Aorta (tissue), 5 donors: ENCODE measurements at places on chromosomes 2 and 18. TPM values are rescaled to one million over a fixed set of nuclear protein-coding genes. Genes with fewer than 3 reads are reported as not detected.
A peak's percentile ranks its signal among the peaks of the same experiment; 100 is the strongest.

Gene OR6B2
- not detected for total RNA-seq

Gene KLHL29
- total RNA-seq, result 13.4 TPM

Gene DPP10
- total RNA-seq, result not detected

Gene CCDC138
- 3.2 TPM for total RNA-seq

Gene CXCR4
- 23.7 TPM for total RNA-seq

Gene PRKAG3
- total RNA-seq, result 1.0 TPM

Gene RAX
- total RNA-seq, result not detected

Gene CRYBA2
- total RNA-seq, result not detected

Gene RAB27B
- 0.39 TPM for total RNA-seq

Gene KIAA2012
- not detected for total RNA-seq

Gene DCC
- total RNA-seq, result not detected

Gene TP53I3
- 7.3 TPM for total RNA-seq

Gene CYTIP
- total RNA-seq, result 21.1 TPM

- DNase-seq, result no peak
Measured at GRCh38 chr2:140205093-140205492, 1424.9 kb upstream of the NXPH2 start.

- peak; percentile 88 for DNase-seq
Measured at GRCh38 chr2:19358242-19359020, at the start of gene OSR1. OSR1 (minus strand) TSS chr2:19358623; CDS start chr2:19353805, 4,818 bp downstream.

GRCh38 chr2:221203856-221204255 is 368.2 kb downstream of the EPHA4 start:
- DNase-seq, result no peak

GRCh38 chr2:9809448-9810088 is 33.7 kb upstream of the TAF1B start:
- no peak for DNase-seq

DNA sequence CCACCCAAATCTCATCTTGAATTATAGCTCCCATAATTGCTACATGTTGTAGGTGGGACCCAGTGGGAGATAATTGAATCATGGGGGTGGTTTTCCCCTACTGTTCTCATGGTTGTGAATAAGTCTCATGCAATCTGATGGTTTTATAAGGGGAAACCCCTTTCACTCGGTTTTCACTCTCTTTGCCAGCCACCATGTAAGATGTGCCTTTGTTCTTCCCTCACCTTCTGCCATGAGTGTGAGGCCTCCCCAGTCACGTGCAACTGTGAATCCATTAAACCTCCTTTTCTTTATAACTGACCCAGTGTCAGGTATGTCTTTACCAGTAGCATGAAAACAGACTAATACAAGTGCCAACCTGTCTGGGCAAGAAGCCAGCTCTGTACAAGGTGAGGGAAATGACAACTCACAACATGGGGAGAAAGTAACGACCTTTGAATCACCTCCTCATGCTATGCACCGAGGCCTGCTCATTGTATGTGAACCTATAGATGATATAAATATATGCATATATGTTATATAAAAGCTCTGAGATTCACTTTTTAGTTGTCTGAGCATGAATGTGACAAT is 162.2 kb downstream of the ALPK2 start:
- no peak for DNase-seq

DNA sequence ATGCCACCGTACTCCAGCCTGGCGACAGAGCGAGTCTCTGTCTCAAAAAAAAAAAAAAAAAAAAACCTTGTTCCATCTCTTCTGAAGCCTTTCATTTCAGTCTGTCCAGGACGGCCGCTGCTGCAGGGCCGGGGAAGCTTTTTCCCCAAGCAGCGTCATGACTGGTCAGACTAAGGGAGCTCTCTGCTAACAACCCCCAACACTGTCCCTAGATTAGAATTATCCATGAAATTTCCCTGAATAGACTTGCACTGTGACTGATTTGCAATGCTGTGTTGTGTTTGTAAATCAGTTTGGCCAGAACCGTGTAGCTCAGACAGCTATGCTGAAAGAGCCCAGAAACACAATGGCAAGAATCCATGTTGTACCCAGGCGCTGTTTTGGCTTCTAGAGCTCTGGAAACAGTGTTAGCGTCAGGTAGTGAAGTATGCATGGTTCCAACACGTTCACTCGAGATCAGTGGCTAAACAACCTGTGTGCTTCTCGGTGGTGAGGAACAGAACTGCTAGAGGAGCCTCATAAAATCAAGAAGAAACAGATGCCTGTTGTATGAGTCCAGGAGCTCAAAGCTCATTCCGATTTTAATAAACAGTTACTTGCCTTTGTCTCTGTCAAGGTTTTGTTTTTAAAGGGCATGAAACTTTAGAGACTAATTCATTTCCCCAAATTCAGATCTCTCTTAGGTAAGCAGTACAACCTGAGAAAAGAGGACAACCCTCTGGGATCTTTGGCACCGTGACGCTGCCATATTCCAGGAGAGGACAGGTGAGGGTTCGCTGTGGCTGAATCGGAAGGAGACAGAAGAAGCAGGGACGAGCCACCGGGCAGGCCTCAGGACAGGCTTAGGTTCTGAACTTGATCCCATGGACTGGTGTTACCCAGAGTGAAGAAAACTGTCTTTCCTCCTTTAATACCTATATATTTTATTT is 43.5 kb downstream of the GORASP2 start:
- DNase-seq, result no peak

GRCh38 chr18:57705011-57705410 is 83.4 kb upstream of the NARS1 start:
- DNase-seq, result no peak

GRCh38 chr2:190563109-190563508 is 28.6 kb upstream of the NEMP2 start:
- no peak for DNase-seq

GRCh38 chr18:32840962-32841361 is 68.1 kb upstream of the KLHL14 start:
- DNase-seq, result no peak

GRCh38 chr2:239148495-239149200 is 252.2 kb downstream of the HDAC4 start:
- DNase-seq, result peak; percentile 66

- DNase-seq, result no peak
Measured at GRCh38 chr2:42976351-42976750, 184.0 kb upstream of the HAAO start.

- DNase-seq, result no peak
Measured at GRCh38 chr2:126614524-126615227, 41.3 kb upstream of the GYPC start.

GRCh38 chr2:193581807-193582206 is 1387.1 kb upstream of the TMEFF2 start:
- no peak for DNase-seq

- no peak for DNase-seq
Measured at GRCh38 chr2:219998107-219998506, 370.7 kb downstream of the SLC4A3 start.

DNA sequence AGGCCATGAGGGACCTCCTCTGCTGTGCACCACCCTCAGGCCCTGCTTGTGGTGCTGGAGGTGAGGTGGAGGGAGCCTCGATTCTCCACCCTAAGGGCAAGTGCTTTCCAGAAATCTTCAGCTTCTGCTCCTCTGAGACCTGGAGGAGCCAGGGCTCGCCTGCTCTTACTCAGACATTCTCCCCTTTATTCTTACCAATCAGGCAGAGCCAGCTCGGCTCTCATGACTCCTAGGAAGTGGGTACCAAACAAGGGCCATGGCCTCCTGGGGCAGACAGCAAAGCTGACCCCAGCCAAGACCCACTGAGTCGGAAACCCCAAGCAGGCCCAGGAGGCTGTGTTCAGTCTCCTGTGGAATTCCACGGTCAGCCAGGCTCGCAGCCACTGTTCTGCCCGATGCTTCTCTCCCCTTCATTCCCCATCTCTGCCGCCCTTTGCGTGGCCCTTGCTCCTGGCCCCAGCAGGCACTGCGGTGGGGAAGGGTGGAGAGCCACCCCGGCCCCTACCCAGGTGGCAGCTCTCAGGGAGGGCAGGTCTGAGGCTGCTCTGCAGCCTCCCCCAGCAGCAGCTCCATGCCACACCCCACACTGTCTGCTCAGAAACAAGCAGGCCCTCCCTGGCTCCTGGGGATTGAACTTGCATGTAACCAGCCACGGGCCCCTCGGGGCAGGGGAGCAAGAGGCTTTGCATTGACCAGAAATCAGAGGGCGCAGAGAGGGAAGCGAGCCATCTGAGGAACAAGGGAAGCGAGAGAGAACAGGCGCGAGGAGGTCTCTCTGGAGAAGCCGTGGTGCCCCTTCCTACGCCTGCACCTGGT is 24.0 kb downstream of the HS1BP3 start:
- peak; percentile 36 for DNase-seq

DNA sequence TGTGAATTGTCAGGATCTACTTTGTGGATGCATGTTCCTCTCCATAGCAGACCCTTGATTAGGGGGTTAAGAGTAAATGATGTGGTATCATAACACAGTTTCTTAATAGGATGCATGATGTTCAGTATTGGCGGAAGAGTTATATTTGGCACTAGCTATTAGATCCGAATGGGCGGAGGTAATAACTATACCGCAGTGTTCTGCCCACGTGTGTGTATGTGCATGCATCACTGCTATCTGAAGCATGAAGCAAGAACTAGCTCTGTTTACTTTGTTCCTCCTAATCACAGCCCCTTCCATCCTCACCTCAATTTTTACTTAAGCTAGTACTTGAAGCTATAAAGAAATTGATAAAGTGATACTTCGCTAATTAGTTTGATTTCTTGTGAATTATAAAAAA is 159.6 kb upstream of the NOSTRIN start:
- DNase-seq, result no peak

- DNase-seq, result no peak
Measured at GRCh38 chr2:30897539-30897938, 90.3 kb upstream of the CAPN13 start.

DNA sequence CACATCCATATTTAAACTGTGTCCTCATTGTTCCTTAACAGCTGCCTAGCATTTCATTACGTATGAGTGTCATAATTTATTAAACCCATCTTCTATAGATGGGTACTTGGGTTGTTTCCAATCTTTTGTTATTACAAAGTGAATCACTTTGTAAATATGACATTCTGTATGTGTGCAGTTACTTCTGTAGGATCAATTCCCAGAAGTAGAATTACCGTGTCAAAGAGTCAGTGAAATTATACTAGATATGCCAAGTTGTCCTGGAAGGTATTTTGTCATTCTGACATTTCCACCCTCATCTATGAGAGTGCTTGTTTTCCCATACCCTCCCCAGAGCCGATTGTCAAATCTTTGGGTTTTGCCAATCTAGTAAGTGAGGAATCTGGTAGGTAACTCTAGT is 194.5 kb upstream of the APCDD1 start:
- DNase-seq, result no peak

GRCh38 chr18:4017480-4017879 is 437.6 kb downstream of the DLGAP1 start:
- no peak for DNase-seq

GRCh38 chr2:8983571-8983970 is 19.9 kb downstream of the MBOAT2 start:
- DNase-seq, result no peak

GRCh38 chr2:200592406-200593075 is 6.7 kb downstream of the AOX1 start:
- DNase-seq, result no peak

- DNase-seq, result no peak
Measured at GRCh38 chr2:201768918-201769317, 11.8 kb downstream of the ALS2 start.

GRCh38 chr2:36663851-36664695 is 32.4 kb upstream of the VIT start:
- DNase-seq, result no peak

DNA sequence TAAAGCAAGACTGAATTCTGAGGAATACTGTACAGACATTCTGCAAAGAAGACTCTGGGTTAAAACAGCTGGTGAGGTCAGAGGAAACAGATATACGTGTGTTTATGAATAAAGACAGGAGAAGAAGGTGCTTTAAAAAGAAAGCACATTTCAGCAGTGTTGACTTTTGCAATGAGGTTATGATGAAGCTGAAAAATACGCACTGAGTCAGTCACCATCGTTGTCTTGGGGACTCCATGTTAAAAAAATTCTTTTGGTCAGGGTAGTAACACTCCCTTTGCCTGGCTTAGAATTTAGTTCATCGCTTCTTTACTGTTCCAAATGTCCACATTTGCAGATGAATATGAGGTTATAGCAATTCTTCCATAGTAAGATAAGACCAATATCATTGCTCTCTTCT is 1049.0 kb downstream of the TSN start:
- DNase-seq, result no peak

GRCh38 chr2:5695654-5696403 is 3.6 kb downstream of the SOX11 start:
- no peak for DNase-seq

DNA sequence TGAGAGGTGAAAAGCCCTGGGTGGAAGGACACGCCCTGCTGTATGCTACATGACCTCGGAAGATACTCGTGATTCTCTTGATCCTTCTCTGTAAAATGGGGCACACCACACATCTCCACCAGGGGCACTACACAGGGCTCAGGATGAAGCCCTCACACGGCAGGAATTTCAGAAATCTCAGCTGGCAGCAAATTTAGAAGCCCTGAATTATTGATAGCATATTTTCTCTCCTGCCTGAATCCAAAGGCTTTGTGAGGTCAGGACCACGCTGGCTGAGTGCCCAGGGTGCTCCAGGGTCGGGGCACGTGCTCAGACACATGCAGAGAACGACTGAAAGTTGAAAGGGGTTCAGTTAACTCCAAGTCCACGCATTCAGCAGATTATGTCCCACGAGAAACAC is 42.1 kb upstream of the GALR1 start:
- peak; percentile 90 for DNase-seq

DNA sequence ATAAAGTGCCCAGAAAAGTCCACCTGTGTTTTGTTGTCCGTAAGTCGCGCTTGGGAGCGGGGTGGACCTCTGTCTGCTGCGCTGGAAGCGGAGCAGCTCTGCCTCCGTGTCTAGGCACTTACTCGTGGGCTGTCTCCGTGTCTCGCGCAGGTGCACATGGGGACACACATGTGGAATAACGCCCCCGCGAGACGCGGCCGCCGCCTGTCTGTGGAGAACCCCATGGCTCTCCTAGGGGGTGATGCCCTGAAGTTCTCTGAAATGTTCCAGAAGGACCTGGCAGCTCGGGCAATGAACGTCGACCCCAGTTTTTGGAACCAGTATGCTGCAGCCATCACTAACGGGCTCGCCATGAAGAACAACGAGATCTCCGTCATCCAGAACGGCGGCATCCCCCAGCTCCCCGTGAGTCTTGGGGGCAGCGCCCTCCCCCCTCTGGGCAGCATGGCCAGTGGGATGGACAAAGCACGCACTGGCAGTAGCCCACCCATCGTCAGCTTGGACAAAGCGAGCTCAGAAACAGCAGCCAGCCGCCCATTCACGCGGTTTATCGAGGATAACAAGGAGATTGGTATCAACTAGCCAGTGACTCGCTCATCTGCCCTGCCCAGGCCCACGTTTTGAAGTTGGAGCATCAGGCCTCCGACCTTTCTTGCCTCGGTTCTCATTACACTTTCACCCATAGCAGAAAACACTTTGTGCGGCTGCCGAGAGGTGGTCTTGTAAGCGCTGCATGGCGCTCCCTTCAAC is 17.3 kb downstream of the SALL3 start:
- DNase-seq, result no peak

- DNase-seq, result no peak
Measured at GRCh38 chr18:58191626-58192025, 147.6 kb downstream of the NEDD4L start.

GRCh38 chr2:121897335-121897970 is 142.0 kb downstream of the TSN start:
- DNase-seq, result no peak

- DNase-seq, result no peak
Measured at GRCh38 chr2:160555420-160556071, 61.9 kb upstream of the RBMS1 start.
